Left kidney (tissue), 8 donors: ENCODE measurements at places on chromosomes 6 and 20. TPM values are rescaled to one million over a fixed set of nuclear protein-coding genes. Genes with fewer than 3 reads are reported as not detected.

- peak; percentile 77 for DNase-seq
These were observed 416 bp downstream of the PTPRK start for GRCh38 chr6:128519931-128520435.

DNA sequence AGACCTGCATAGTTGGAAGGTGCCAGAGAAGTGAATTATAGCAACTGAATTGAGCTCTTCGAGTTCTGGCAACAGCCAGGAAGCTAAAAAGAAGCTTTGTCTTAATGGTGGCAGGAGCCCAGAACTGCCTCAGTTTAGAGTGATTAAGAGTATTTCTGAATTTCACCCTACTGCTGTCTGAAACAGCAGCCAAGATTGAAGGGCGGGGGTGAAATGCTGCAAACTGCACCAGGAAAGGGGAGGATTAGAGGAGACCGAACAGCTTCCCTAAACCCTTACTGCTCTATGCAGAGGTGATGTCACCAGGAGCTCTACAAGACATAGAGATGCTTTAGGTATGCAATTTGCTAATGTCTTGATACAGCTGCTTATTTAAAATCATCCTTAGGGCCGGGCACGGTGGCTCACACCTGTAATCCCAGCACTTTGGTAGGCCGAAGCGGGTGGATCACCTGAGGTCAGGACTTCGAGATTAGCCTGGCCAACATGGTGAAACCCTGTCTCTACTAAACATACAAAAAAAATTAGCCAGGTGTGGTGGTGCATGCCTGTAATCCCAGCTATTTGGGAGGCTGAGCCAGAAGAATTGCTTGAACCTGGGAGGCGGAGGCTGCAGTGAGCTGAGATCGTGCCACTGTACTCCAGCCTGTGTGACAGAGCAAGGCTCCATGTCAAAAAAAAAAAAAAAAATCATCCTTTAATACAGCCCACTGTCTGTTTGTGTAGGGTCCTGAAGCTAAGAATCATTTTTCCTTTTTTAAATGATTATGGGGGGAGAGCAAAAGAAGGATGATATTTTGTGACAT, 91.7 kb upstream of the IYD start:
- DNase-seq, result no peak

DNA sequence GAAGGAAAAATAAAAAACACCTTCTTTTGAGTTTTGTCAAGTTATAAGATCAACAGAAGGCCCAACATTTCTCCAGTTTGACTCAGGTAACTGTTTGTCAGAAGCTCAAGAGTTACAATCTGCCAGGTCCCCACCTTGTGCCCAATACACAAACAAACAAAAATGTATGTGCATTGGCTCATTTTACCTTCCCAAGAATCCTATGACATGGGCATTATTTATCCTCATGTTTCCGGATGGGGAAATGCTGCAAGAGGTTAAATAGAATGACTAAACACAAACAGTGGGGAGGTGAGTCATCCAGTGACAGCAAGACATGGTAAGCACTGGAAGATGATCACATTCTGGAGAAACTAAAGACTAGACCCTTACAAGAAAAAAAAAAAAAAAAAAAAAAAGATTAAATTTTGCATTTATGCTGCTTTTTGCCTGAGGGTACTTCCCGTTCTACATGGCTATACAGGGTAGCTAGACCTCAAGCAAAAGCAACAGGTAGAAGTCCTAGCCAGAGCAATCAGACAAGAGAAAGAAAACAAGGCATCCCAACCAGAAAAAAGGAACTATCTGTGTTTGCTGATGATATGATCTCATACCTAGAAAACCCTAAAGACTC, 23.6 kb upstream of the ANKRD60 start:
- DNase-seq, result no peak

GRCh38 chr6:163705923-163706322, 291.4 kb downstream of the QKI start:
- no peak for DNase-seq

HACE1 gene
- 27.9 TPM for polyA plus RNA-seq

PHIP gene
- polyA plus RNA-seq, result 68.8 TPM

MCHR2 gene
- polyA plus RNA-seq, result not detected
